ENCODE measurements at places on chromosomes 2 and 18. TPM values are rescaled to one million over a fixed set of nuclear protein-coding genes. Genes with fewer than 3 reads are reported as not detected.

GRCh38 chr18:26322890-26323653 is 96.8 kb downstream of the TAF4B start:
- H3K27me3 ChIP-seq, result no peaks in the 10 kb centered on the region
- DNase-seq, result no peak
- H3K27ac ChIP-seq, result no peak overlapping the region
- H3K4me3 ChIP-seq, result no peak overlapping the region

The DPYSL5 gene
- total RNA-seq, result not detected

The GCG gene
- not detected for total RNA-seq

The MC5R gene
- total RNA-seq, result not detected

The HOXD3 gene
- total RNA-seq, result not detected

DNA sequence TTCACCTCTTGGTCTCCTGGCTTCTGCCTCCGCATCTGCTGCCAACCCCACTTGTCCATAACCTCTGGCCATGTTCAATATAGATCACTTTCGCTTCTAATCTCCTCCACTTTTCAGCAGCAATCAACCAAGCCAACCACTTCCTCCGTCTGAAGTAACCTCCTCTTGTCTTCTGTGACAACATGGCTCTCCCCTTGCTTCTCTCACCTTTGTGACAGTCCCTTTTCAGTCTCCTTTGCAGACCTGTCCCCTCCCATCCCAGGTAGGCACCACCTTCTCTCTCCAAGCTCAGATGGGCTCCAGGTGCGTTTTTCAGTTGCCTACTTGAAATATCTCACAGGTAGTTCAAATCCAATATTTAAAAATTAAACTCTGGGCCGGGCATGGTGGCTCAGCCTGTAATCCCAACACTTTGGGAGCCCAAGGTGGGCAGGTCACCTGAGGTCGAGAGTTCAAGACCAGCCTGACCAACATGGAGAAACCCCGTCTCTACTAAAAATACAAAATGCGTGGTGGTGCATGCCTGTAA is 4.7 kb upstream of the PSD4 start:
- H3K27me3 ChIP-seq, result no peaks in the 10 kb centered on the region
- H3K4me3 ChIP-seq, result no peak overlapping the region
- H3K36me3 ChIP-seq, result no peaks in the 10 kb centered on the region
- H3K4me1 ChIP-seq, result peaks cover 8% of the 10 kb centered on the region

DNA sequence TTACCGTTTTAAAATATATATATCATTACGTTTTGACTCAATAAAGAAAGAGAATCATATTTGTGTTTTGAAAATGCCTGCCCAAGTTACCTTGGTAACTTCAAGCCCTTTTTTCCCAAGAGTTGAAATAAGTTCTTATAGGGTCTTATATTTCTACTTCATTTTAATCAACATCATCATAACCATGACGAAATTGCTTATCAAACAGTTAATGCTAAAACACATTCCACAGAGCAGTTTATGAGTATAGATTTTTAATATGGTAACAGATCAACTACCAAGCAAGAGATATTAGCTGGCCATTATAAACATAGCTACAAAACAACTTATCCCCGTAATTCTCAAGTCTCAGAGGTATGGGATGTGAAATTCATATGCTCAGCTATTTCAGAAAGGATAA is 197.9 kb upstream of the LRRTM4 start:
- H3K36me3 ChIP-seq, result no peaks in the 10 kb centered on the region
- no peak overlapping the region for H3K4me3 ChIP-seq

The DPP4 gene
- 4.4 TPM for total RNA-seq

DNA sequence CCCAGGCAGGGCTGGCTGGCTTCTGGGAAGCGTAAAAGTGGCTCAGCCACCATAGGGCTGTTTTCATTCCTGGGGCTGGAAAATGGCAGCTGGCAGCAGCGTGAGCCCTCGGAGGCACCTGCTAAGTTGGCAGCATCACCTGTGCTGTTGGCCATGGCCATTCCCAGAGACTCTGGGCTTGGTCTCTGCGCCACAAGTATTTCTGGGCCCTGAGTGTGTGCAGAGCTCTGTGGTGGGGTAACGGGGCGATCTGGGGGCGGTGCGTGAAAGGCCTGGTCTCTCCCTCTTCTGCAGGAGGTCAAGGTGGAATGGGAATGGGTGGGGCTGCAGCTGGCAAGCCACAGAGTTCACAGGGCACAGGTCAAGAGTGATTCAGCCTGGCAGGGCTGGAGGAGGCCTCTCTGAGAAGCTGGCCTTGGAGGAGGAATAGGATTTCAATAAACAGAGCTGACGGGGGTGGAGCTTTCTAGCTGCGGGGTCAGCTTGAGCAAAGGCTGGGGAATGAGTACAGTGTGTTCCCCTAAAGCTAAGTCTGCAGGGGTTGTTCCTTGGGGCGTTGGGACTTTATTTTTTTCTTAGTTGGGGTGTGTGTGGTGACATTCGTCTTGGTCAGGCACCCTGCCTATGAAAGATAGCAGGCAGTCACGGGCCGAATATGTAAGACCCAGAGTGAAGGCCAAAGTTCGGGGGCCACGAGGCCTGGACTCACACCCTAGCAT is 10.3 kb upstream of the NTSR2 start:
- no peaks in the 10 kb centered on the region for H3K36me3 ChIP-seq
- peaks cover 16% of the 10 kb centered on the region for H3K4me1 ChIP-seq
- H3K27ac ChIP-seq, result no peak overlapping the region
- no peak overlapping the region for H3K4me3 ChIP-seq
- no peak for DNase-seq
